ENCODE measurements at places on chromosomes 16 and 17. TPM values are rescaled to one million over a fixed set of nuclear protein-coding genes. Genes with fewer than 3 reads are reported as not detected.

GRCh38 chr17:32356750-32357149 is 6.8 kb downstream of the ZNF207 start:
- no peak for DNase-seq

DNA sequence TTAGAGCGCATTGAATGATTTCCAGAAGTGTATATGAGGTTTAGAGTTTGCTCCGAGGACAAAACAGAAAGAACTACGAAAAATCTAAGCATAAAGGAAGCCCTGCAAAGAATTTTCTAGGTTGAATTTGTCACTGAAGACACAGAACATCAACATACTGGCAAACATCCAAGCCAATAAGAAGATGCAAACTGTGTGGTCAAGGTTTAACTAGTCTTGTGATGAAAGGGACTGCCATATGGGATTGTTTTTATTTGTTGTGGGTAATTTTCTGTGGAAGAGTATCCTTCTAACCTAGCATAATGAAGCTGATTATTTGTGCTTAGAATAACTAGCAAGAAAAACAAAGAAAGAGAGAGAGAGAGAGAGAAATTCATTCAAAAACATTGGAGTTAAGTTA is 492.0 kb upstream of the ERCC4 start:
- DNase-seq: no peak

SHCBP1 gene
- total RNA-seq: 1.9 TPM

DNA sequence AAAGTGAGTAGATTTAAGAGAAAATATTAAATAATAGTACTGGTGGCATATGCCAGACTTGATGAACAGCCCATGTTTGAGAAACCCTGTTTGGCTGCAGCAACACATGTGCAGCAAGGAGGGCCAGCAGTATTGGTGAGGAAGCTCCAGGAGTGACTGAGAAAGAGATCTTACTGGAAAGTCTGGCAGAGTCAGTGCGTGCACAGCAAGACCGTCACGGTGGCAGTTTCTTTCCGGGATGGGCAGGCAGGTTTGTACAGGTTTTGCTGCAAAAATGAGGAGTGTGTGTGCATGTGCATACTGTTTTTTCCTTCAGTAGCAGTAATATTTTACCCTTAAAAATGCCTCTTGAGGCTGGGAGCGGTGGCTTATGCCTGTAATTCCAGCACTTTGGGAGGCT is 41.4 kb downstream of the KSR1 start:
- no peak for DNase-seq

C17orf50 gene
- total RNA-seq: not detected

DNA sequence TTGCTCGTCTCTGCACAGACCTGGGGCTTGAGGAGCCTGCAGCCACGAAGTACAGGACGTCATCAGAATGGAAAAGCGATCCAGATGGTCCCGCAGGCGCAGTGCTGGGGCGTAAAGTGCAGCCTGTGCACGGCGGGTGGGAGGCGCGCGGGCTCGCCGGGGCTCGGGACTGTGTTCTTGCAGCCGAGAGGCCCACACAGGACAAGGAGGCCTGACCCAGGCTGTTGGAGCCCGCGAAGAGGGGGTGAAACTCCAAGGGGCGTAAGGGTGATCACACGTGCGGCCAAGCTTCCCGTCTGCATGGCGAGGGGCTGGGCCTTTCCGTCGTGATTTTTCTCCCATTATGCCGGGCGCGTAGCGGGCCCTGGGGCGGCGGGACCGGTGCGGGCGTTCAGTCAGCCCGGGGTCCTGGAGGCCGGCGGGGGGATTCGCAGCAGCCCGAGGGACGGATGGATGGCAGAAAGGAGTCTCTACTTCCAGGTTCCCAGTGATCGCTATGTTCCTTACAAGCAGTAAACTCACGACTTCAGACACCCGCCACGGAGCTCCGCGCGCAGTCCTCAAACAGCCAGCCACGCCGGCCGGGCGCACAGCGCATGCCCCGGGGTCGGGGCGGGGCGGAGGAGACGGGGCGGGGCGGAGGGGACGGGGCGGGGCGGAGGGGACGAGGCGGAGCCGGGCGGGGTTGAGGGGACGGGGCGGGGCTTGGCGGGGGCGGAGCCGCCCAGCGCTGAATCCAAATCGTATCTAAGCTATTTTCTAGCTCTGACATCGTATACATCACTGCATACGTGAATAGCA is 141.0 kb upstream of the KCNJ18 start:
- DNase-seq: peak; percentile 90

GRCh38 chr16:74563828-74564263 is 43.1 kb downstream of the GLG1 start:
- DNase-seq: no peak

SDK2 gene
- total RNA-seq: 10.8 TPM
